SJSA1 (cell line): ENCODE measurements at places on chromosomes 3 and 15. TPM values are rescaled to one million over a fixed set of nuclear protein-coding genes. Genes with fewer than 3 reads are reported as not detected.

TIGIT gene
- not detected in 2 replicates for total RNA-seq

MCF2L2 gene
- total RNA-seq = 0.03 TPM in 1 of 2 replicates, not detected in the other

GRCh38 chr3:55968331-55968730 lies 481.2 kb upstream of the WNT5A start:
- H3K4me3 ChIP-seq = no peak overlapping the region
- no peaks in the 10 kb centered on the region for H3K27me3 ChIP-seq

DNA sequence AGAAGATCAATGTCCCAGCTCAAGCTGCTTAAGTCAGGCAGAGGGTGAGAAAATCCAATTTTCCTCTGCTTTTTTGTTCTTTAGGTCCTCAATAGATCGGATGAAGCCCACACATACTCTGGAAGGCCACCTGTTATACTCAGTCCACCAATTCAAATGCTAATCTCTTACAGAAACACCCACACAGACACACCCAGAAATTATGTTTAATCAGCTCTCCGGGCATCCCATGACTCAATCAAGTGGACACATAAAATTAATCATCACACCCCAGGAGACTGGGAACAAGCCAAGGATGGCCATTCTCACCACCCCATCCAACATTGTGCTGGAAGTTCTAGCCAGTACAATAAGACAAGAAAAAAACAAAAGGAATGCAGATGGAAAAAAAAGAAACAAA lies 67.8 kb upstream of the SLC24A5 start:
- H3K4me3 ChIP-seq = no peak overlapping the region
- no peaks in the 10 kb centered on the region for H3K4me1 ChIP-seq
- H3K27ac ChIP-seq = no peak overlapping the region
- H3K36me3 ChIP-seq = no peaks in the 10 kb centered on the region
- no peaks in the 10 kb centered on the region for H3K27me3 ChIP-seq
